Muscle of back (tissue), 13 donors: ENCODE measurements at places on chromosomes 1 and 21.
A peak's percentile ranks its signal among the peaks of the same experiment; 100 is the strongest.

DNA sequence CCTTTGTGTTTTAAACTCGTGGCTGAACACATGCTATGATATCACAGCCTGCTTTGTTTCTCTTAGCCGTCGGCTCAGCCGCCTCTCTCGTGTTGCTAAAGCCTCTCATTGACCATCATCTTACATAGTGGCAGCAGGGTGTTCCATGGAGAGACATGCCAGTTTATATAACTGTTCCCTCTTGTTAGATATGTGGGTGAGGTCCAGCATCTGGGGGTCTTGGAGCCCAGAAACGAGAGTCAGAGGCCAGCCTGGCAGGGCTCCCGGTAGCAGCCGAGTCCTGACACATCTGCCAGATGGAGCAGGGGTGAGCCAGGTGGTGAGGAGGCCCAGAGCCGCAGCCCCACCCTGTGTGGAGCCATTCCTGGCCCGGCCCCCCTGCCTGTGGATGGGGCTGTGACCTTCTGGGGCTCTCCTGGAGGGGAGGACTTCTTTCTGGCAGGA is 11.9 kb downstream of the PODN start:
- no peak for DNase-seq

- no peak for DNase-seq
Observed at GRCh38 chr1:13702425-13703127, 2.6 kb downstream of the PRDM2 start.

GRCh38 chr1:110945626-110946025 is 18.1 kb downstream of the LRIF1 start:
- no peak for DNase-seq

DNA sequence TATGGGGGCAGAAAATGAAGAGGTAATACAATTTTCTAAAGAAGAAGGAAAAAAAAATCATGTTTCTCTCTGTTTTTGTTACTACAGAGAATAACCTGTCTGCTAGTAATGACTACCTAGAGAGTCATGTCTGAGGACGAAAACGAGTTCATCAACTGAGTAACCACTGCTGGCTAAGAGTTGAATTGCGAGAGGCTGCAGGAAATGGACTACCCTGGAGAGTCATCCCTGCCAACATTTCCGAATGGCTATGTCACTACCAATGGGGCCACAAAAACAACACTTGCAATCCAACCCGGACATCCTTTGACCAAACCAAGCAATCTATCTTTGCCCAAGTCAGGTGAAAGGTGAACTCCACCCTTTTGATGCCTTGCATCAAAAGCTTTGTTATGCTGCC is 120.6 kb downstream of the FCRL5 start:
- no peak for DNase-seq

- no peak for DNase-seq
Observed at GRCh38 chr1:55117941-55118340, 78.6 kb downstream of the PCSK9 start.

DNA sequence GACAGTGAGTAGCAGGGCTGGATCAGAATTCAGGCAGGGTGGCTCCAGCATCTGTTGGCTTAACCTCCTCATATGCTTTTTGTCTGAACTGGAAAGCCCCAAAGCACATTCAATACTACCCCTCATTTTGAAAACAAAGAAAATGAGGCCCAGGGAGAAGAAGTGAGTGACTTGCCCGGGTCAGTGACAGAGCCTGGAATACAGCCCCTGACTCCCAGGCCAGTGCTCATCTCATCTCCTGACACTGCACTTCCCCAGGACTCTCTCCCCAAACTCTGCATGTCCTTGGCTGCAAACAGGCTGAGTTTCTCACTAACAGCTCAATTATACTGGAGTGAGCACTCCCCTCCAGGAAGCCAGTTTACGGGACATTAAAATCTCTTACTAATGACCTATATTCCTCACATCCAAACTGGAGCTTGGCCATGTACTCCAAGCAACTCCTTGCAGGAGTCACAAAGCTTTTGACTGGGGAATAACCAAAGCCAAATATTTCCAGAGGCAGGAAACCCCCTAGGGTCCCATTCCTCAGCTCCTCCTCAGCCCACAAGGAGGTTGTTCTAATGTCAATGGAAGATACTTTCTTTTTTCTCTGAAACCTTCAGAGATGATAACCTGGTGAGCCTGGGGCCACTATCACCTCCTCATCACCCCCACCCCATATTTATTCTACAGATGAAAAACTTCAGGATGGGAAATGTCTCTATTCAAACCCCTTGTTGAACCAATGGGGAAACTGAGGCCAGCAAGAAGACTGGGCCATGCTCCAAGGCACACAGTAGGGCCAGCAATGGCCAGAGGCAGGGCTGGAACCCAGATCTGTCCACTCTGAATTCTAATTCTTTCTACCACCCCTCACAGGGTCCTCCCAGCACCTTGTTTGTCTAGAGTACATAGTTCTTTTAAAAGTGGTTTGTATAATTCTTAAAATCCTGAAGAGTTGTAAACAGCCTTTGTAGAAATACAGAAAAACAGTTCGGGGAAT is 127.0 kb downstream of the PLPP3 start:
- peak; percentile 90 for DNase-seq

DNA sequence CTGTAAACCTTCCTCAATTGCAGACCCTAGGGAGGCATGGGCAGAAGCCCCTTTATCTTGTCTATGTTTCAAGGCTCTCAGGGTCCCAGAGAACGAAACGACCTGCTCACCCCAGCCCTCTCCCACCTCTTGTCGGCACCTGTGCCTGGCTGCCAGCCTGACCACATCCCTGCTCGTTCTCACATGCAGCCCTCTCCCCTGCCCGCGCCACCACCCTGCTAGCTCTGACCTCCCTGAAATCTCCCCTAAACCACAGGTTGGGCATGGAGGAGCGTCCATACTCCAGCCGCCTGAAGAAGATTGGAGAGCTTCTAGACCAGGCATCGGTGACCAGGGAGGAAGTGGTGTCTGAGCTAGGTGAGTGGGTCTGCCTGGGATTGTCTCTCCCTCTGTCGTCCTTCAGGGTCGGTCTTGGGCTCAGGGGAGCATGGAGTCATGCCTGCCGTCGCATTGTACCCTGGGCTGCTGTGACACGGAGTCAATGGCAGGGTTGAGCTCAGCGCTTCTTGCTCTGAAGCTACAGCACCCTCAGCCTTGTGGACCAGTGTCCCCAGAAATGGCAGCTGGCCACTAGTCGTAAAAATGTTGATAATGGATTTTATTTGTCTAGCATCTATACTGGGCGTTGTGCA is 3.6 kb downstream of the ADPRS start:
- no peak for DNase-seq

DNA sequence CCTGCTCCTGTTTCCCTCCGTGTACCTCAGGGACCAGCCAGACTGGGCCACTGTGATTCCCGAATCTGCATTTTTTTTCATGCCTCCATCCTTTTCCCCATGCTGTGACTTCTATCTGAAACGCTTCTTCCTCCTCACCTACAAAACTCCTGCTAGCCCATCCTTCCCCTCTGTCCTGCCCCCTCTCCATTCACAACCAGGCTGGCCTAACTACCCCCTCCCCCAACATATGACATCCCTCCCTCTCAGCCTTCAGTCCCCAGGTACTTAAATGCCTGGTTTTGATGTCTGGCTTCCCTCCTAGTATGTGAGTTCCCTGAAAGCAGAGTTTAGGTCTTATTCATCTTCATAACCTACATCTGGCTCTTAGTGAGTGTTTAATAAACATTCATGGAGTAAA is 82.7 kb downstream of the TAS1R2 start:
- no peak for DNase-seq

DNA sequence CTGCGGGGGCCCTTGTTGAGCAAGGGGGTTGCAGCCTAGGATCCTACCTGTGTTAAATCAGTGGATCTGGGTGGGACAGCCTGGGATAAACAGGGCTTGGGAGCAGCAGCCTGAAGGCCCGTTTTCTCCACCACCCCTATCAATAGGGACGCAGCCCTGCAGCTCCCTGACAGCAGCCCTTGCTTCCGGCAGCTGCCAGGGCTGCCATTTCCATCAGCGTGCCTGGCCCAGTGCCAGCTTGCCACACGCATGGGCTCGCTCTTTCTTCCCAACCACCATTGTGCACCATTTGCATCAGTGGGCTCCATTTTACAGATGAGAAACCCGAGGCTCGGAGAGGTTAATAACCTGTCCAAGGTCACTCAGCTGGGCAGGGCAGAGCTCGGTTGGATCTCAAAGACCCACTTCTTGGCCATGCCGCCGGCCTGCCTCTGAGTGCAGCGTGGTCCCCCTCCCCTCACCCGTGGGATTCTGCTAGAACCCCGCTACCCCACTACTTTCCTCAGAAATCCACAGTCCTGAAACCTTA is 3.8 kb downstream of the WNT4 start:
- no peak for DNase-seq

- DNase-seq: no peak
Observed at GRCh38 chr1:206590025-206590758, 22.1 kb downstream of the EIF2D start.

- DNase-seq: no peak
Observed at GRCh38 chr21:25916226-25916625, 181.5 kb downstream of the GABPA start.

- DNase-seq: peak; percentile 53
Observed at GRCh38 chr1:156805766-156806511, 10.7 kb downstream of the SH2D2A start.

DNA sequence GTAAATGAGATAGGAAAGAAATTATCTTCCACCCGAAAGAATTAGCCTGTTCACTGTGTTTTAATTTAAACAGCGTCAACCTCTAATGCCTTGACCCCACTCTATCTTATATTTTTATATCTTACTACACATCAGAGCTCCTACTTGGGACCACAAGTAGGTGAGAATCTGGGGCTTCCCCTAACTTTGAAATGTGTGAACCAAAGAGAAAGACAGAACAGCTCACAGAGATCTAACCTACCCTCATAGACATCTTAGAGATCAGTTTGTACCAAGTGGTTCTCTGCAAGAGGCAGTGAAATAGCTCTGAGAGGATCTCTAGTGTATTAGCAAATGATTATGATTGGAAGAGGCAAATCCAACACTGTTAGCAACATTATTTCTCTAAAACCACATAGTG is 31.0 kb upstream of the IFI16 start:
- DNase-seq: no peak

DNA sequence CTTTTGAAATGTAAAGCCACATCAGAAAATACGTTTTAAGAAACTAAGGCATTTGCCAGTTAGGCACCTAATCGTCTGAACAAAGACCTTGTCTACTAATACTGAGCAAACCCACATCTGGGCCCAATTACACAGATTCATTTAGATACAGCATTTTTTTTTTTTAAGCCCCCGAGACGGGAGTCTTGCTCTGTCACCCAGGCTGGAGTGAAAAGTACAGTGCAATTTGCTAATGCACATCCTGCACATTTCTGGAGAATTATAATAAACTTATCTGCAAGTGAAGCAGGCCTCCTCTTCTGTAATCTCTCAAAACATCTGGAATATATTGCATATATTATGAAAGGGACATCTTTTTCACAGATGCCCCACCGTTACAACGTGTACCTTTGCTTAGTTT is 3.3 kb downstream of the RSRP1 start:
- no peak for DNase-seq

DNA sequence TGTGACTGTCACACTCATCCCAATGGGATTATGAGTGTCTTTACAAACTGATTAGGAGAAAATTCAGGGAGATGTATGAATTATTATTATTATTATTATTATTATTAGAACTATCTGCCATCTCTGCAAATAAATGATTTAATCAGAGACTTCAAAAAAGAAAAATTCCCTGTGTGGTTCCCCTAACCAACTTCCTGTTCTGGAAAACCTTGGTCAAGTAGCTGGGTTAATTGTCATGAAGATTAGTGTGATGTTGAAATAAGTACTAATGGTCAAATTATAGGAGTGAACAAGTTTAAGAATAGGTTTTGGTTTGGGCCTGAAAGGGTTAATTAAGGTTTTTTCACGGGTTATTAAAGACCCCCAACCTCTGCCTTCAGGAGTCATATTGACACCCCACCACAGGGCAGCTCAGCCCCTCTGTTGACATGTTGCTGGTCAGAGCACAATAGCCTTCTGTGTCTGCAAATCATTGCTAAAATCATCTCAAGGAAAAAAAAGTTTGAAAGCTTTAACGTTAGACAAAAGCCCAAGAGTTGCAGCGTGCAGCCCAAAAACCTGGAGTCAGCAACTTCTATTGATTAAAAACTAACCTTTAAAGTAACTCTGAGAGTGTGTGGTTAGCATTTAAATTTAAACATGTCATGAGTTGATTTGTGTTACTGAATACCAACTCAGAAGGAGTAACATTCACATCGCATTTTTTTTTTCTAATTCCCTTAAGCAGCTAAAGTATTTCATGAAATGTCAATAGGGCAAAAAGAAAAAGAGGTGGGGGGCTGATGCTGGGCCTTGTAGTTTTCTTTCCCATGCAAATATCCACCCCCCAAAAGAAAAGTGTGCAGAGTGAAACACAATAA is 272.5 kb downstream of the TM2D1 start:
- no peak for DNase-seq

DNA sequence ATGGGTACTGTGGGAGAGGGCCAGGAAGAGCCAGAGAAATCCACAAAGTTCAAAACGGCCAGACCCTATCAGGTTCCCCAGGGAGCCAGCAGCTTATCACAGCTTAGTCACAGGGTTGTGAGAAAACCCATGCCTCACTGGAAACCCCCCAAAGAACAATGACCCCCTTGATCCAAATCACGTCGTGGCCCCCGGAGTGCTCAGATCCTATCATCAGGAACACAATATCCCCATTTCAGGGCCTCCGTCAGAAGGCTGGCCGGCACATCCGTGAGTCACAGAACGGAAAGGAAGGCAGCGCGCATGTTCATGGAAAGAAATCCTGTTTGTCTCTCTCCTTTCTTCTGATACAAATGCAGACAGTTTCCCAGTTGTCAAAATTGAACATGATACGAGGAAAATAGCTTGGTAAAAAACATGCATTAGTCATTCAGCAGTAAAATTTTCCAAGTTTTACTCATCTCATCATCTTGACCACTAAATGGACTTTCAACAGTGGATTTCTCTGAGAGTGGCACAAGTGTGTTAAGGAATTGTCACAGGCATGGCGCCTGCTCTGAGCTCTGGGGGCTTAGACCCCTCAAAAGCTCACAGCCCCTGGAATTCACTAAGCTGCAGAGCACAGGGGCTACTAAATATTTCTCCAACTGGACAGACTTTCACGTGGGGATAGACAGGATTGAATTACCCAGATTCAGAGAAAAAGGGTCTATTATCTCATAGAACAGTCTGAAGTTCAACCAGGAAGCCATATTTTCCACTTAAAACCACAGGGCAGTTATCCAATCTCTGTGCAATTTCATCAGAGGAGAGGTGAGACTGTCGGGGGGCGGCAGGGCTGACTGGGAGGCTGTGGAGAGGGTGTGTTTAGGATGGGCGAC is 124.8 kb downstream of the RIPK4 start:
- DNase-seq: peak; percentile 88

DNA sequence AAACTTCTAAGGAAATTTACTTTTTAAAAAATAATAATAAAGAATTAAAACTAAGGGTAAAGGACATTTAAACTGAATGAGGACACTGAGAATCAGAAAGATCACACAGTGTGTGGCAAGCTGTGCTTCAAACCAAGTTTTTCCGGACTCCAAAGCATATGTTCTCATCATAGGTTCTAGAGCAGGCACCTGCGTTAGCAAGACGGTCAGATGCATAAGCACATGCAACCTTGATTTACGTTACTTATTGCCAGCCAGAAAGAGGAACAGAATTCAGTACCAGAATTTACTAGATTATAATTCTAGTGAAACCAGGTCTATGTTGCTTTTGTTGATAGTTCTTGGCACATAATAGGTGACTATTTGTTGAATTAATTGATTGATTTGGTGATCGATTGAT is 6.2 kb upstream of the LBR start:
- no peak for DNase-seq

GRCh38 chr1:160078512-160079195 is 2.7 kb upstream of the KCNJ9 start:
- no peak for DNase-seq

- DNase-seq: no peak
Observed at GRCh38 chr21:28543975-28544374, 448.7 kb downstream of the LTN1 start.
